ENCODE measurements at places on chromosomes 3 and 15.

DNA sequence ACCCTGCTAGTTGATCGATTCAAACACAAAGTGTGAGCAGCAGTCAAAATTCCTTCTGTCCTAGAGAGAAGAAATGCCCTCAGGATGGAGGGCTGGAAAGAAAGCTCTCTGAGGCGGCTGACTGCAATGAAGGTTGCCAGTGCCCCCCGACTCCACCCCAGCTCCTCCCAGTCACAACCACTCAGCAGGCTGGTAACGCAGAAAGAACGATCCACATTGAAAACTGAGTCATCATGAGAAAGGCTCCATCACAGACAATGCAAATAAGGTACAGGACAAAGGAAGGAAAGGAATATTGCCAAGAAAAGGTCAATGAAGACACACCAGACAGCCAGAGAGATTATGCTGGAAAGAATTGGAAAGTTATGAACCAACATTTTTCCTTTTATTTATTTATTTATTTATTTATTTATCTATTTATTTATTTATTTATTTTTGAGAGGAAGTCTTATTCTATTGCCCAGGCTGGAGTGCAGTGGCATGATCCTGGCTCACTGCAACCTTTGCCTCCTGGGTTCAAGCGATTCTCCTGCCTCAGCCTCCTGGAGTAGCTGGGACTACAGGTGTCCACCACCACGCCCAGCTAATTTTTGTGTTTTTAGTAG, 17.4 kb upstream of the VGLL4 start:
- DNase-seq = no peak

DNA sequence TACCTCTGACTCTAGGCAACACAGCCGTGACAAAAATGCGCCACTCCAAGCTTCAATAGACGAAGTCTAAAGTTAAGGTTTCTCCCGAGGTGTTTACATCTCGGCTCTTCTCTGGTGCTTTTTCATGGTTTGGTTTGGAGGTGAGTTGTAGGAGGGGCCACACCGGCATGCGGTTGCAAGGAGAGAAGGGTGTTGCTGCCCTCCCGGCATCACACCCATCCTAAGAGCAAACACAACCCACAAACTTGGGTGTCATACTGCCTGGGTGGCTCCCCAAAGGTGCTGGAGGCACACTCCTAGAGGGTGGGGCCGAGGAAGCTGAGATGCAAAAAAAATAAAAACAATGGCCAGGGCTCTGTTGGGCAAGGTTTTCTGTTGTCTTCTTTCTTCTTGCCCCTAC, 225.2 kb upstream of the ICE2 start:
- DNase-seq = peak; percentile 11

DNA sequence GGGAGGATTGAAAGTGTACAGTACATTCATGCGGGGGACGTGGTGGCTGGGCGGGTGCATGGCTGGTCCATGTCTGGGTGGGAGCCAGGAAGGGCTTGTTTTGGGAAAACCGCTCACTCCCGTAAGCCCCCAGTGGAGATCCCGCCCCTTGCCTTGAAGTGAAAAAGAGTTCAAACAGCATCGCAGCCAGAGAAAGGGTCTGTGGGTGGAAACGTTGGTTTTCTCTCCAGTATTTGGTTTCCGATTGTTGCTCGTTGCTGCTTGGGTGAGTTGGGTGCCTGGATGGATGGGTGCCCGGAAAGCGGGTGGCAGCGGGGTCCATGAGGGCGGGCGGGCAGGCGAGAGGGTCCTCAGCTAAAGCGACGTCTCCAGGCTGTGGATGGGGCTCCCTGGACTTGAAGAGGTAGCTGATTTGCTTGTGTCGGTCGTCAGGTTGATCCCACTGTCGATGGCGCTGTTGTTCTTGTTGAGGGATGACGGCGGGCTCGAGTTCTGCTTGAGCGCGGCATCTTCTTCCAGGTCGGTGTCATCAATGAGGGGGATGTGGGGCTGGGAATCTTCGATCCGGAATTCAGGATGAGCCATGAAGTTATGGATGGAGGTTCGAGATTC, 7.7 kb upstream of the SEC13 start:
- no peak for DNase-seq

DNA sequence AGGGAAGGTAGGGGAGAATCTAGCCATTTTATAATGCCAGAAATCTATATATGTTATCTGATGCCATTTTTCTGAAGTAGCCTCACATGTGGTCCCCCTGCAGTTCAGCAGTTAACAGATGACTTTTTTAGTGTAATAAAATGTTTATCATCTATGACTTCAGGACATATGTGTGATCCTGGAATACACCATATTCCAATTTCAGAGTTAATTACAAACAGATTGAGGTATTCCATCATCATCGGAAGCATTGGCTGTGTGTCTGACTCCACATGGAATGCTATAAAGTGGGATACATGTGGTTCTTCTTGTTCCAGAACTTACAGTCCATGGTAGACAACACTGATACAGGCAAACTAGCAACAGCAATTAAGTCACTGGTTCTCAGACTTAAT, 45.9 kb upstream of the LIMD1 start:
- DNase-seq = no peak

DNA sequence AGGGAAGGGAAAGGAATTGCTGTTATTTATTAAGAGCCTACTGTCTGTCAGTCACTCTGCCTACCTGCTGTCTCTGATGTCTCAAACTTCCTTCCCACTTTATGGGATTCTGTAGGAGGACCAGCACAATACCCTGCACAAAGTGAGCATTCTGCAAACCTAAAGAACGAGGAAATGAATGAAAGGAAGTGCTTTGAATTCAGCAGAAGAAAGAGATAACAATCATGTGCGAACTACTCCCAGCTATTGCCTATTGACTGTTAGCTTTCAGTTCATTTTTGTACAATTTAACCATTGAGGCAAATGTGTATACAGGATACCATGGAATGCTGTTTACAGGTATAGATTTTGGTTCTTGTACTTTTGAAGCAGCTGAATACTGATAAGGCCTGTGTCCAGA, 66.8 kb downstream of the CMSS1 start:
- DNase-seq = no peak

DNA sequence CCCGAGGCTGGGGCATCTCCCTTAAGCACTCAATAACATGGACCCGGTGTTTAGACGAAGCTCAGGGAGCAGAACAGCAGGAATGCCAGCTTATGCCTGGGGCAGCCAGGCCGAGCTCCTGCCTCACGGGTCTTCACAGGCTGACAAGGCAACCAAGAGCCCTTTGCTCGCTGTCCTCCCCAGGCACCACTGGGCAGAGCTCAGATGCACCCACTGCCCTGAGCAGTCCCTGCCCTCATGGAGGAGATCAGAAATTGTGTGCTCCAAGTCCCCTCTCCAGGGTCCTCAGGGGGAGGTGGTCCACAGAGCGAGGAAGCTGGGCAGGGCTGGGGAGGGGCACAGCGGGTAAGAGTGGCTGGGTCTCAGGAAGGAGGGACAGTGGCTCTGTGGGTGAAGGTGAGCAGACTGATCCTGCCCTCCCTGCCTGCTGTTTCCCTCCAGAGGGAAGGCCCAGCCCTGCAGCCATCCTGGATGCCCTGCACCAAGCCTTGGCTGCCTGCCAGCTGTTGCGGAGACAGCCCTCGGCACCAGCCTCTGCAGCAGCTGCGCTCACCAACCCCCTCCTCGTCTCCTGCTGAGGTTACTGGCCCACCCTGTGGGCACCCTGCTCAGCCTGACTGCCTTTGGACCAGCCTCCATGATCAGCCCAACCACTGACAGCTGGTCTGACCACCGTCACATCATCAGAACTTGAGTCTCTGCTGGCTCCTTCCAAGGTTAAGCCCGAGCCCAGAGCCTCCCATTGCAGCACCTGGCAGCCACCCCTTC, 21.1 kb upstream of the GP9 start:
- DNase-seq = no peak

DNA sequence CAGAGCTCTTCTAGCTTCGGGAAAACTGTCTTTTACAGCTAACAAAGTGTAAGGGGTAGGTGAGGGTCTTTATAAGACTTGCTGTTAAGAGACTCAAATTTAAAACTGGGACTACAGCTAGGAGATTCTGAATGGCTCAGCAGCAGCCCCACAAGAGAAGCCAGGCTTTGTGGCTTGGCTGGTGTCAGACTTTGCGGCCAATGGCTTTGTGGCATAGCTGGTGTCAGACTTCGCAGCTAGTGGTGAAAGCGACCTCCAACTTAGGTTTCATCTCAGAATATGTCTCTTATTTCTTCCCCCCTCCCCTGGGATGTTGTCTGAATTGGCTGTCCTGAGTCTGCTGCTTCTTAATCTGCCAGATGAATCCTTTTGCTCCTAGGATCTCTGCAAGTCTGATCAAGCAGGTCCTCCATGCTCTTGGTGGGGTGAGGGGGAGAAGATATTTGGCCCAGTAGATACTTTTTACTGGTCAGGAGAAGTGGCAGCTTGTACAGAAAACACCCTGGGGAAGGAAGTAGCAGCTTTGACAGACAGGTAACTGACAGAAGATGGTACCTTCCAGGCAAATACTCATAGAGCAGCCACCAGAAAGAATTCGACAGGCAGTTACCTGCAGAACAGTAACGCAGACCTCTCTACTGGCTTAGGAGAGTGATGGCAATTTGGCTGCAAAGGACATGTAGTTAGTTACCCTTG, 8.4 kb downstream of the BOC start:
- DNase-seq = no peak

- DNase-seq = no peak
Measured at GRCh38 chr3:45001738-45002137, 24.4 kb upstream of the CLEC3B start.

- peak; percentile 62 for DNase-seq
Measured at GRCh38 chr3:133574260-133574881, 885 bp downstream of the CDV3 start.

DNA sequence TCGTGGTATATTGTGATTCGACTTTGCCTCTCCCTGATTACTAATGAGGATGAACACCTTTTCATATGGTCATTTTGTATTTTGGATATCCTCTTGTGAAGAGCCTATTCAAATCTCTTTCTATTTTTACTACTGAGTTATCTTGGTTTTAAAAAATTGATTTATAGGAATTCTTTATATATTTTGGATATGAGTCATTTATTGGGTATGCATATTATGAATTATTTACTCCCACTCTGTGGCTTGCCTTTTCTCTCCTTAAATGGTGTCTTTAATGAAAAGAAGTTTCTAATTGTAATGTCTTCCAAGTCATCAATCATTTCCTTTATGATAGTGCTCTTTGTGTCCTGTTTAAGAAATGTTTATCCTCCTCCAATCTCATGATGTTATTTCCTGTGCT, 191.5 kb upstream of the DPH6 start:
- no peak for DNase-seq

DNA sequence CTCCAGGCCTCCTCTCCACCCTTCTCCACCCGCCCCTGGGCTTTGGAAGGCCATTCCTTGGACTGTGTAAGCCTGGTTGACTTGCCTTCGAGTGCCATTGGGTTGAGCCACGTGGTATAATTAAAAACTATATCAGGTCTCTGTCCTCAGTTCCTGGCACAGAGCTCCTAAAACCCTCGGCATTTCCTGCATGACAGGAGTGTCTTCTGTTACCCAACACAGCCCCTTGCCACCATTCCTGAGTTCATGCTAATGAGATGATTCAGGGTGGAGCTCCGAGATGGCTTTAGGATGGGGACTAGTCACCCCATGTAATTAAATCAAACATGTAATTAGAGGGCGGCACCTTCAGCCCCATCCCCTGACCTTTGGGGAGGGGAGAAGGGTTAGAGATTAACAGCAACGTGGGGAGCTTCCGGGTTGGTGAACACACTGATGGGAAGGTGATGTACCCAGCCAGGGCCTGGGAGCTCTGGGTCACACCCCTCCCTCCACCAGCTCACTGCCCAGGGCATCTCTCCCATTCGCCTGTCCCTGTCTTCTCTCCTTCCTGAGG, 256.4 kb downstream of the FAM43A start:
- no peak for DNase-seq

DNA sequence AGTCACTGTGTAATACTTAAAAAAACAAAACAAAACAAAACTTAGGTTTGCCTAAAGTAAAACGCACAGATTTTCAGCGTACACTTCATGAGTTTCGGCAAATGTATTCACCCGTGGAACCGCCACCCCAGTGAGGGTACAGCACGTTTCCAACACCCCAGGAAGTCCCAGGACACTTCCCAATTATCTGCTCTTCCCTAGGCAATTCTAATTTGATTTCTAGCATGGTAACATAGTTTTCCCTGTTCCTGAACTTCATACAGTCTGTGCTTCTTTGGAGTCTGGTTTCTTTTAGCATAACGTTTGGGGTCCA, 497 bp upstream of the CLASP2 start:
- DNase-seq = no peak

DNA sequence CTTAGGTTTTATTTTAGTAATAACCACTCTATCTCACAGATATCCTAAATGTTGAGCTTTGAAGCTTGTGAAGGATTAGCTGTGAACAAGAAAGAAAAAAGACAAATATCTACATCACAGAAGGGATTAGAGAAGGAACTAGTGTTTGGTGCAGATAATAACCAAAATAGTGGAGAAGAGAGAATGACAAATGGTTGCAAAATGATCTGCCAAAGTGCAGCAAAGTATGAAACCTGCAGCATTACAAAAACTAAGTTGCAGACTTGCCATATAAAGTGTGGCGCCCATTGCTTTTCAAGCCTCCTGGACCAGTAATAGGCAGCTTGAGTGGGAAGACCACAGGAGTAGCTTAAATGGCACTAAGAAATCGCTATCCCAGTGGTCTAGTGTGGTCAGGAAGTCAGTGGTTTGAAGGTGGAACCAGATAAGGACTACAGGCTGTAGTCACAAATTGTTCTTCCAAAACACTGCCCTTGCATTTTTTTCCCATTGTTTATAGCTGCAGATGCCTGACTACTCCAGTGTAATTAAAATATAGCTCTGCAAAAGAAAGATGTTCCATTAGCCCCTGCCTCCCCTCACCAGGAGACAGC, 20.7 kb downstream of the TPM1 start:
- DNase-seq = no peak

DNA sequence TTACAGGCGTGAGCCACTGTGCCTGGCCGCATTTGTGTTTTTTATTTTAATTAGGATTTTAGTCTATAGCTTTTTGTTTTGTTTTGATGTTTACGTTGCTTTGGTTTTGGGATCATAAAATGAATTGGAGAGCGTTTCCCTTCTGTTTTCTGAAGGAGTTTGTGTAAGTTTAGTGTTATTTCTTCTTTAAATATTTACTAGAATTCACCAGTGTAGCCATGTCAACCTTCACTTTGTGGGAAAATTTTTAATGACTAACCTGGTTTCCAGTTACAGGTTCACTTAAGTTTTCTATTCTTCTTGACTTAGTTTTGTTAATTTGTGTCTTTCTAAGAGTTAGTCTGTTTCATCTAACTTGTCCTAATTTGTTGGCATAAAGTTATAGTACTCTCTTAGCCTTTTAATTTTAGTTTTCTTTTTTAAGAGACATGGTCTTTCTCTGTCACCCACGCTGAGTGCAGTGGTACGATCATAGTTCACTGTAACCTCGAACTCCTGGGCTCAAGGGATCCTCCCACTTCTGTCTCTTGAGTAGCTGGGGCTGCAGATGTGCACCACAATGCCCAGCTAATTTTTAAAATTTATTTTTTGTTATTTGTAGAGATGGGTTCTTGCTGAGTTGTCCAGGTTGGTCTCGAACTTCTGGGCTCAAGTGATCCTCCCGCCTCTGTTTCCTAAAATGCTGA, 61.0 kb downstream of the CHD2 start:
- DNase-seq = no peak

Measured in effector CD4-positive, alpha-beta T cell (primary cell).